ENCODE measurements at places on chromosomes 5 and 9. TPM values are rescaled to one million over a fixed set of nuclear protein-coding genes. Genes with fewer than 3 reads are reported as not detected.

The TAF11L3 gene
- not detected for total RNA-seq

DNA sequence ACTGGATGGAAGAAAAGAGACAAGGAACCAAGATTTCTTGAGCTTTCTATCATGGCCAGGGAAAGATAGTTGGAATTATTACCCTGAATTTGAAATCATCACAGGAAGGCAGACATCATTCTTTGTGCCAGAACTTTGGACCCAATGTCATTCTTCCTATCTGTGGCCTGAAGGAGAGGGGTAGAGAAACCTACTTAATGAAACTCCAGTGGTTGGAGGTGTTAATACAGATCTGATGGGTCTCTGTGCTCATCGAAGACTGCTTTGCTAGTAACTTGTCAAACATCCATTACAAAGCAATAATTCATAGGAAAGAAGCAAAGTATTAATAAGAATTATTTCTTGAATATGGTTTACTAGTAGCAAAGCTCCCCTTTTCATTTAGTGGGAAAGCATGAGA is 26.9 kb downstream of the PRLR start:
- no peak for DNase-seq

GRCh38 chr5:32129074-32129598 is 45.0 kb downstream of the GOLPH3 start:
- DNase-seq: no peak

DNA sequence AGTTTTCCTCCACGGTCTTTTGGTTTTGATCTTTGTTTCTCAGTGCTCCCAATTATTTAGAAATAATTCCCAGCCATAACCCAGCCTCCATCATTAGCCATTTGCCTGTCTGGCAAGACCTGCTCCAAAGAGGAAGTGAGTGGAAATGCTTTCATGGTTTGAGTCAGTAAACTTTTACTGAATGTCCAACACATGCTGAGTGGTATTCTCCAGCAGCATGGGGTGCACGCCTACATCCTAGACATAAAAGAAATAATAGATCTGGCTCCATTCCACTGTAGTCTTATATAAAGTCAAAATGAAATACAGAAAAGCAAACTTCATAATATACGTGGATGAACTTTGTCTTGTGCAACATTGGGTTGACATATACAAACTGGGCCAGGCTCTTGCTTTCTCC is 757.2 kb downstream of the TLE1 start:
- DNase-seq: peak; percentile 14

DNA sequence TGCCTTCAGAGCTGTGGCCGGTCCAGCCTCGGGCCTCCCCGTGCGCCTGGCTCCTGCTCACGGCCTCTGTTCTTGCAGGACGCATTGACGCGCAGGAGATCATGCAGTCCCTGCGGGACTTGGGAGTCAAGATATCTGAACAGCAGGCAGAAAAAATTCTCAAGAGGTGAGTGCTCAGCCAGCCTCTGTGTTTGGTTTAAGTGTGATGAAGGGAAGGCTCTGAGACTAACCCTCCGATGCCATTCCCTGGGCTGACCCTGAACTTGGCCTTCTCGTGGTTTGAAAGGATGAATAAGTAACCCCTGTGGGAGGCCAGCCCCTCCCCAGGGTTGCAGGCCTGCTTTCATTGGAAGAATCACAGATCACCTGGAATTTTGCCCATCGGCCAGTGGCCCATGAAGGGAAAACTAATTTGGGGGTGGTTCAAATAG is 26.3 kb downstream of the PTGES2 start:
- peak; percentile 48 for DNase-seq

- peak; percentile 96 for DNase-seq
Measured at GRCh38 chr5:1111727-1112289, at the start of gene SLC12A7. Gene SLC12A7 (minus strand): TSS chr5:1112063. CDS start chr5:1111991, 72 bp downstream.

DNA sequence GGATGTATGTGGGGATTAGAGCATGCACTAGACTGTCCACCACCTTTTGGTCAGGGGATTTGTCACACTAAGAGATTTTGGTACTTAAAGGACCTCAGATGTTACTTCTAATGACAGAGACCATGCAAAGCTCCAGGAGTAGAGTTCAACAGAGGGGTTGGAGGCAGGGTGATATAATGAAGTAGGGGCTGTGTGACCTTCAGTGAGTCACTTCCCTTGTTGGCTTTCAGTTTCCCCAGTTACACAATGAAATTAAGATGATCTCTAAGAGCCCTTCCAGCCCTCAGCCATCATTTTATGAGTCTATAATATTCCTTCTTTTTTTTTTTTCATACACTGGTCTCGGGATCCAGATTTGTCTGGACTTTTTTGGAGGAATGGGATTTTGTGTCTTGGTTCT is 26.8 kb downstream of the GLRA1 start:
- DNase-seq: no peak

The ABLIM3 gene
- 7.4 TPM for total RNA-seq

- peak; percentile 17 for DNase-seq
Measured at GRCh38 chr5:79560771-79561524, 47.0 kb upstream of the HOMER1 start.

The MARCHF11 gene
- total RNA-seq: not detected

DNA sequence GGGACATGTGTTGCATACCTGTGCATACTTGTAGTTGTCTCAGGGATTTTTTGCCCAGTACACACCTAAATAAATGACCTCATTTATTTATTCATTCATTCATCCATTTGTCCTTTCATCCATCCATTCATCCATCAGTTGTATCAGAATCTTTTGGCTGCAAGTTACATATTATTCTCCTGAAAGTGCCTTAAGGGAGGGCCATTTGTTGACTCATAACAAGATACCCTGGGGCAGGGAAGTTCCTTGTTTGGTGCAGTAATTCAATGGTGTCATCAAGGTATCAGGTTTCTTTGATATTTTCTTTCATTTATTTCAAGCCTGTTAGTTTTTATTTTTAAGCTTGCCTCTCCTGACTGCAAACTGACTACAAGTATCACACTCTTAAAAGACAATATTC is 597.9 kb upstream of the TLE4 start:
- DNase-seq: no peak

The INSL6 gene
- total RNA-seq: not detected

- DNase-seq: no peak
Measured at GRCh38 chr5:40734986-40735385, 20.8 kb downstream of the TTC33 start.

GRCh38 chr9:109967651-109968642 is 187.9 kb downstream of the PALM2AKAP2 start:
- no peak for DNase-seq

GRCh38 chr5:64418013-64418412 is 87.8 kb upstream of the RGS7BP start:
- no peak for DNase-seq

The STPG3 gene
- 0.36 TPM for total RNA-seq

The PITX1 gene
- 8.3 TPM for total RNA-seq

The CATSPER3 gene
- total RNA-seq: 0.36 TPM

DNA sequence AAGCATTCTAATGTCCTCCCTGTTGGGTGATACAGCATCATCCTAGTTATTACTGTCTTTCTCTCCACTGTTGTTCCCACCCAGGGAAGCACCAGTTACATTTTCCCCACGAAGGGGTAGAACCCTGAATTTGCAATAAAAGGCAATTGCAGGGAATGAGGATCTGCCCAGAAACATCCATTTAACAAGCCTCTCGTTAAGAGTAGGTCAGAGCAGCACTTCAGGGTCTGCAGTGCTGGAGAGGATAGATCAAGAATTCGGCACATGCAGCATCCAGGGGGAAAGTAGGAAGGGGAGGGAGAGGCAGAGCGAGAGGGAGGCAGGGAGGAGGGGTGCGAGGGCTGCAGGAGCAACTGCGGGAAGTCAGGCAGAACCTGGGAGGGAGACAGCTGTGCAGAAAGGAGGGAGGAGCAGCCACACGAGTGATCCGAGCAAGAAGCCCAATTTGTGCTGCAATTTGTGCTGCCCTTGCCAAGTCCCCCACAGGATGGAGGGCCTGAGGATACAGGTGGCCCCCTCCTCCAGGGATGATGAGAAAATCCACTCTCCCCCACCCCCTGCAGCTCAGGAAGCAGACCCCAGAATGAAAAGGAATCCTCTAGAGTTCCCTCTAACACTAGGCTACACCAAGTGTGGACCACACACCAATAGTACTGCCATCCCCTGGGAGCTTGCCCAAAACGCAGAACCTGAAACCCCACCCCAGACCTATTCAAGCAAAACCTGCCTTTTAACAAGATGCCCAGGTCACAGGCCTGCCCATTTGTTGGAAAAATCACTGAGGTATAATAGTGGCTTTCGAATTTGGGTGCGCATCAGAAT is 62.2 kb downstream of the EPB41L4B start:
- no peak for DNase-seq

GRCh38 chr9:116697362-116697761 is 10.3 kb downstream of the TRIM32 start:
- DNase-seq: peak; percentile 93

DNA sequence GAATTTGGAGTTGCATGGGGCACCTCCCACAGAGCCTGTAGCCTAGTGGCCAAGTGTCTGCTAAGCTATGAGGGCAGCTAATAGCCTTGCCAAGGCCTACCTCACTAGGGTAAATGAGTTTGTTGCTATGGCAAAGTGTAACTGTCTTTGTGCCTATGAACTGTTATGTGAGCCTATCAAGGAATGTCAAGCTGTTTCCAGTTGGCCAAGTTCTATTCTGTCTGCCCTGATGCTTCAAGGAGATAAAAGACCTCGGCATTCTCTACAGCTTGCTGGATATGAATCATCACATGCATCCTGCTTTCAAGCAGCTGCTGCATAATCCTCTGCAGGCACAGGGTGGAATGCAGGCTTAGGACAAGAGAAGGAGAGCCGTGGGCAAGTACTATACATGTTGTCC is 69.8 kb upstream of the CCDC112 start:
- DNase-seq: peak; percentile 92

- no peak for DNase-seq
Measured at GRCh38 chr5:141903261-141903660, 20.4 kb upstream of the DELE1 start.

- DNase-seq: no peak
Measured at GRCh38 chr9:2963307-2963706, 119.4 kb upstream of the PUM3 start.

The SYNPO gene
- total RNA-seq: 4.0 TPM

The DNAJA1 gene
- 64.8 TPM for total RNA-seq

DNA sequence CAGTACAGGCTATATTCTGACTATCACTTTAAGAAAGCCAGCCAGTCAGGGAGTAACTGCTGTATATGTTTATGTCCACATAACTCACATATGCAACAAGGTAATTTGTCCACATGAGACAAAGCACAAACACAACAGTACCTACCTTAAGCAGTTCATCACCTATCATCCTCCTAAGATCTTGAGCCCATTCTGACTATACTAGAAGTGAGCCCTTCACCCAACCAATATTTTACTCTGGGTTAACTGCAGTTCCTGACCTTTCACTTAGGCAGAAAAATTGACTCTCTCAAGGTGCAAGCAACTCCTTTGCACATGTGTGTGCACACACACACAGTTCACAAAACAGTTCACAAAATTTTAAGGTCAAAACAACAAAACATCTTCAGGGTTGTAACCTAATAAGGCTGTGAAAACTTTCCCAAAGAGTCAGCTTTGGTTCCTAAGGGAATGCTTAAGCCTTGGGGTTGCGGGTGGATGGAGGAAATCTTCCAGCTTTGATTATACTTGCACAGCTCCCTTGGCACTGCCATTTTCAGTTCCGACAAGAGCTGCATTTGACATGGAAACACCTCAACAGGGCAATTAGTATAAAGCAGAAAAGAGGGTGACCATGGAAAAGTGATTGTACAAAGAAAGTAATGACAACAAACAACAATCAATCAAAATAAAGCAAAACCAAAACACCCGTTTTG is 215.3 kb downstream of the NFIB start:
- DNase-seq: no peak

The GDNF gene
- total RNA-seq: 6.2 TPM

GRCh38 chr5:168944004-168944403 is 356.9 kb downstream of the SLIT3 start:
- DNase-seq: no peak

DNA sequence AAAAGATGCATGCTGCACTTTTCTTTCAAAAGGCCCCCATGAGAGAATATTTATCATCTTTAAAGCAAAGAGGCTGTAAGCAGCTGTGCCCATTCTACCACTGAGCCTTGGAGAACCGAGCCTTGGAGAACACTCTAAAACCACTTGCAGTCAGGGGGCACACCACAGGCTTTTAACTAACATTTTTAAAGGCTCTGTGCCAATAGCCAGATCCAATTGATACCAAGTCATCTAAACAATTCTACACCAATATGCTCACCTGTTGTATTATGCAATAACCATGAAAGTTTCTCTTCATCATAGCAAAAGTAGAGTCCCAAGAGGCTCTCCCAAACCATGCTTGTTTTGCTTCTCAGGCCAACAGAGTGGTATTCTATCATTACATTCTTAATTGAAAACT is 1090.5 kb upstream of the SEMA6A start:
- DNase-seq: no peak

DNA sequence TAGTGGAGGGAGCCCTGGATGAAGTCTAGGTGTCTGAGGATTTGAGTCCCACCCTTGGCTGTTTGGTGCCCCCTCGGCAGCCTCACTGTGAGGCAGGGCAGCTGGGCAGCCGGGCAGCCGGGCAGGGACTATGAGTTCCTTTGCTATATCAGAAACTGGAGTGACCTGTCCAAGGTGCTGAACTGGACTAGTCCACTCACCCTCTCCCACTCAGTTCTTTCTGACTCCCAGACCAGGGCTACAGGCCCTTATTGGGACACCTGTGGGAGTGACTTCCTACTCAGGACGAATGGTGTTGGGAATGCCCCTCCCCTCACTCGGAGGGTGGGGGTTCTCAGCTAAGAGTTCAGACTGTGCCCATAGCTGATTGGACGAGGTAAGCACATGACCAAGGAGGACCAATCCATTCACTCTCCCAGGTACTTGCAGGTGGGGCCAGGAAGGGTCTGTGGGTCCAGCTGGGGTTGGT is 34.1 kb upstream of the RAPGEF1 start:
- peak; percentile 97 for DNase-seq

DNA sequence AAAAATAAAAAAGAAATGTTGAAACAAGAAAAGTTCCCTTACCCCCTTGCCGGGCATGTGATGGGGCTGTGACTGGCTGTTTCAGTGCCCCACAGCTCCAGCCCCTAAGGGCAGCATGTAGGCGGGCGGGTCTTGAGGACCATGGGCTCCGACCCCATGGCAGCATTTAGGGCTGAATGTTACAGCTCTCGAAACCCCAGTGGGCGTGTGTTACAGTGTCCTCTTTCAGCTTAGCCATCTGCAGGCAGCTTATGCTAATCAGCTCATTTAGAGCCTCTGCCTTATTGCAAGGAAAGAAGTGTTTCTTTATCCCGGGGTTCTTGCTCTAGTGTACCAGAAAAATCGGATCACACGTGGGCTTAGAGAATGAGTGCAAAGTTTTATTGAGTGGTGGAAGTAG is 497.4 kb upstream of the CYLC2 start:
- no peak for DNase-seq

GRCh38 chr5:128637031-128637430 is 99.0 kb upstream of the FBN2 start:
- no peak for DNase-seq

DNA sequence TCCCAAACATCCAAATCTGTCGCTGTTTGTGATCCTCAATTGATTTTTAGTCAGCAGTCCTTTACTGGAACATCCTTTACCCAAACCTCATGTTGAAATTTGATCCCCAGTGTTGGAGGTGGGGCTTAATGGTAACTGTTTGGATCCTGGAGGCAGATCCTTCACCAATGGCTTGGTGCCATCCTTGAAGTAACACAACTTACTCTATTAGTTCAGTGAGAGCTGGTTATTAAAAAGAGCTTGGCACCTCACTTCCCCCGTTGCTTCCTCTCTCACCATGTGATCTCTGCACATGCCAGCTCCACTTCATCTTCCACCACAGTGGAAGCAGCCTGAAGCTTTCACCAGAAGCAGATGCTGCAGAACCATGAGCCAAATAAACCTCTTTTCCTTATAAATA is 40.3 kb downstream of the DNAJB5 start:
- DNase-seq: no peak

The OBP2A gene
- not detected for total RNA-seq

The PPP3R2 gene
- total RNA-seq: not detected

- no peak for DNase-seq
Measured at GRCh38 chr9:24073007-24073592, 247.1 kb upstream of the ELAVL2 start.
